ENCODE measurements at places on chromosomes 12 and 14. TPM values are rescaled to one million over a fixed set of nuclear protein-coding genes. Genes with fewer than 3 reads are reported as not detected.

The SLC25A21 gene
- 0.50 TPM for total RNA-seq

The PROX2 gene
- not detected for total RNA-seq

GRCh38 chr14:77158175-77158881, 16.7 kb upstream of the ZDHHC22 start:
- peaks cover 13% of the 10 kb centered on the region for H3K27me3 ChIP-seq
- peaks cover 3% of the 10 kb centered on the region for H3K4me1 ChIP-seq
- no peak overlapping the region for H3K4me3 ChIP-seq
- no peaks in the 10 kb centered on the region for H3K36me3 ChIP-seq
- DNase-seq: peak; percentile 76

The C12orf76 gene
- total RNA-seq: 17.2 TPM

The ASPG gene
- total RNA-seq: not detected

The NAV3 gene
- total RNA-seq: 50.3 TPM

GRCh38 chr12:132154341-132154761, 10.1 kb downstream of the NOC4L start:
- H3K27ac ChIP-seq: no peak overlapping the region
- peaks cover 14% of the 10 kb centered on the region for H3K36me3 ChIP-seq
- H3K27me3 ChIP-seq: no peaks in the 10 kb centered on the region
- no peak for DNase-seq

The SPTSSA gene
- total RNA-seq: 15.9 TPM

DNA sequence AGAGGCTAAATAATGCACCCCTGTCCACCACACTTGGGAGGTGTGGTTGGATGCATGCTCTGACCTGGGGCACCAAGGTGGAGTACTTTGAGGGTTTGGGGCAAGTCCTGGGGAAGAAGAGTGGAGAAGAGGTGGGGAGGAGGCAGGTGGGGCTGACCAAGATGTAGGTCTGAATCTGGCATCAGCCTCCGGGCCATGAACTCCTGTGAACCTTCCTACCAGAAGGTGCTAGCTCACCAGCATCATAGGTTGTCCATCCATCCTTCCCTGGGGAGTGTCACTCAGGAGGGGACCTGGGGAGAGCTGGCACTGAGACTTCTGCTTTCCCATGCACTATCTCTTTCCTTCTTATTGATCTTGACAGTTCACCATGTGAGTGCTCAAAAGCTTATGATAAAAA, 13.6 kb upstream of the EMP1 start:
- peaks cover 16% of the 10 kb centered on the region for H3K4me1 ChIP-seq
- H3K27me3 ChIP-seq: no peaks in the 10 kb centered on the region
- no peaks in the 10 kb centered on the region for H3K36me3 ChIP-seq
- no peak overlapping the region for H3K4me3 ChIP-seq

GRCh38 chr12:40015345-40015744, 90.5 kb downstream of the SLC2A13 start:
- H3K27me3 ChIP-seq: no peaks in the 10 kb centered on the region
- H3K27ac ChIP-seq: no peak overlapping the region
- H3K36me3 ChIP-seq: no peaks in the 10 kb centered on the region
- DNase-seq: no peak
- H3K4me3 ChIP-seq: no peak overlapping the region
- H3K4me1 ChIP-seq: peaks cover 5% of the 10 kb centered on the region

GRCh38 chr14:78618368-78618767, 448.2 kb downstream of the NRXN3 start:
- no peaks in the 10 kb centered on the region for H3K4me1 ChIP-seq
- H3K27ac ChIP-seq: no peak overlapping the region
- no peak overlapping the region for H3K4me3 ChIP-seq
- H3K27me3 ChIP-seq: no peaks in the 10 kb centered on the region

DNA sequence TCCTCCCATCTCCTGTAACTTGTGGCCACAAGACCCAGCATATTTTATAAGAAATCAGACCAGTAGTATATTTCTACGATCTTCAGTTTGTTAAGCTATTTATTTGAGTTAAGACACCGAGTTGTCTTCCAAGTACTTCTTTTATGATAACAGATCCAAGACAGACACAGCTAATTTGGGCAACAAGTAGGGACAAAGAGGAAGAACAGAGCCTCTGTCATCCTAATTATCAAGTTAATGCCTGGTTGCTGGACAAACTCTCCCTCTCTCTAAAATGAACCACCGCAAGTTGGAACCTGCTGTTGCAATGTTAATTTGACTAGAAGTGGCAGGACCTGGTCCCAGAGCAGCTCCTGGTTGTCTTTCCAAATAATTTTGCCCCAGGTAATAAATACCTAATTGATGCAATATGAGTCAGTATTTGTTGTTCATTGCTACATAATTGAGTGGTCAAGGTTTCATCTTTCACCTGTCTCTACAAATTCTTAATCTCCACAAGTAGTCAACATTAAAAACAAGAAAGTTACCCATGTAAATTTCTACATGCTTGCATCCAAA, 323.7 kb downstream of the PAWR start:
- H3K27ac ChIP-seq: no peak overlapping the region
- H3K4me1 ChIP-seq: no peaks in the 10 kb centered on the region
- no peak overlapping the region for H3K4me3 ChIP-seq
- DNase-seq: no peak

The CLECL1 gene
- total RNA-seq: not detected

- no peak overlapping the region for H3K4me3 ChIP-seq
- DNase-seq: no peak
- no peaks in the 10 kb centered on the region for H3K4me1 ChIP-seq
- no peak overlapping the region for H3K27ac ChIP-seq
- no peaks in the 10 kb centered on the region for H3K27me3 ChIP-seq
Observed at GRCh38 chr12:66717036-66717673, 38.3 kb upstream of the GRIP1 start.

GRCh38 chr14:69797573-69798338, 715 bp upstream of the SLC10A1 start:
- no peak overlapping the region for H3K27ac ChIP-seq
- H3K4me1 ChIP-seq: no peaks in the 10 kb centered on the region
- no peak for DNase-seq
- no peak overlapping the region for H3K4me3 ChIP-seq
- H3K27me3 ChIP-seq: peaks cover 6% of the 10 kb centered on the region

The DHRS2 gene
- total RNA-seq: not detected

The CDKN3 gene
- 9.5 TPM for total RNA-seq

The LRP6 gene
- total RNA-seq: 39.5 TPM

The ATG101 gene
- 90.3 TPM for total RNA-seq

The VRTN gene
- not detected for total RNA-seq

DNA sequence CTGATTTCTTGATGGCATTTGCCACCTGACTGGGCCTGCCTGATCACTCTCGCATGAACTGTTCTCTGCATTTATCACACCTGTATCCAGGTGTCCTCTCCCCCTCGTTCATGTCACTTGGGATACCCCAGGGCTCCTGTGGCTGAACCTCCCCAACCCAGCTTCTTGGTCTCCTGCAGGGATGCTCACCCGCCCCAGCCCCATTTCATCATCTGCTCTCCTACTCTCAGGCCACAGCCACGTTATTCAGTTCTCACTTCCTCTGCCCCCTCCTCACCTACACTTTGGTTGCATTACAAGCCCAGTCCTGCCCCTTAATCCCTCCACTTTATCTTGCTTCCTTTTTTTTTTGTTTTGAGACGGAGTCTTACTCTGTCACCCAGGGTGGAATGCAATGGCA, 35.5 kb downstream of the TMBIM6 start:
- H3K27ac ChIP-seq: no peak overlapping the region
- no peaks in the 10 kb centered on the region for H3K4me1 ChIP-seq
- no peaks in the 10 kb centered on the region for H3K36me3 ChIP-seq
- H3K4me3 ChIP-seq: no peak overlapping the region
- DNase-seq: no peak

The SLC41A2 gene
- total RNA-seq: 22.8 TPM

DNA sequence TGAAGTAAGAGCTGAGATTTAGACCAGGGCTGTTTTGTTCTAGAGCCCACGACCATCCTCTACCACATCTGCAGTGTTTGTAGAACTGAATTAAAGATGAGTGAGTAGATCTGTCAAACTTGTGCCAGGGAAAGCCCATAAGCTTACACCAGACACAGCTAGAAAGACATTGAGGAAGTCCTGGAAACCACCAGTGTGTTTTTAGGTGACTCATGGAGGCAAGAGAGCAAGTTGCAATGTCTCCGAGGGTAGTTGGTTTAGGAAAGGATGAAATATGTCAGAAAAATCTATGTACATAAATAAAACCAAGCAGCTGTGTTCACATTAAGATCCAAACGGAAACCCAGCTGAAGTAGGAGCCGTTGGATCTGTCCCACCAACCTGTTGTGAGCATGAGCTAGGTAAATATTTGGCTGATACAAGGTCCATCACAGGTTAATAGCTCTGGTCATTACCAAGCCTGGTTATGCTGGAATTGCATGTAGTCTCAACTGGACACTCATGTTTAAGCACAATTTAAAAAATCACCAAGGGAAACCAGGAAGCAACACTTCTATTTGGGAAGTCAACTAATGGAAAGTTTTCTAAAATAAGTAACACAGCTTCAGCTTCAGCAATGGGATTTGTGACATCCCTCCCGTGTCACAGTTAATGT, 49.9 kb upstream of the PLEKHG3 start:
- H3K27me3 ChIP-seq: no peaks in the 10 kb centered on the region
- DNase-seq: peak; percentile 89
- peaks cover 9% of the 10 kb centered on the region for H3K4me1 ChIP-seq
- no peaks in the 10 kb centered on the region for H3K36me3 ChIP-seq
- H3K4me3 ChIP-seq: no peak overlapping the region
- H3K27ac ChIP-seq: peak overlapping the region; percentile 56

DNA sequence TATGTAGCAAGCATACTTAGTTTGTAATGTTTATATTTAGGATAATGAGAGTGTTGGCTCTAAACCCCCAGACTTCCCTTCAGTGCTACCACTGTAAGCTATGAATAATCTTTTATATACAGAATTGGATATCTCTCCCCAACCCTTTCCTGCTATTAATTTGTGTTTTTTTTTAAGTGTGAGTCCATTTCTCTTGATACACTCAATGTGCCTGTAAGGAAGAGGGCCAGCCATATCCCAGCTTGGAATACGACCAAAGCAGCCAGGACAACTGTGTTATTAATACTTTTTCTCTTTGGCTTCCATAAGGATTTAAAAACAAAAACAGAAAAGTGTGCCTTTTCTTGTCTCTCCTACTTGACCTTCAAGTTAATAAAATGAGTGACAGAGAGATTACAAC, 116.7 kb downstream of the SNAPC1 start:
- no peak for DNase-seq
- H3K27me3 ChIP-seq: no peaks in the 10 kb centered on the region
- H3K36me3 ChIP-seq: no peaks in the 10 kb centered on the region
- no peaks in the 10 kb centered on the region for H3K4me1 ChIP-seq
- no peak overlapping the region for H3K27ac ChIP-seq

GRCh38 chr12:79546466-79547043, 144.2 kb downstream of the PAWR start:
- H3K4me1 ChIP-seq: peaks cover 6% of the 10 kb centered on the region
- no peak for DNase-seq
- H3K36me3 ChIP-seq: no peaks in the 10 kb centered on the region
- H3K4me3 ChIP-seq: no peak overlapping the region
- H3K27ac ChIP-seq: no peak overlapping the region

The GALNT9 gene
- total RNA-seq: 0.51 TPM

GRCh38 chr12:128914908-128915563, 61.8 kb downstream of the GLT1D1 start:
- no peaks in the 10 kb centered on the region for H3K4me1 ChIP-seq
- no peaks in the 10 kb centered on the region for H3K27me3 ChIP-seq
- H3K36me3 ChIP-seq: no peaks in the 10 kb centered on the region
- H3K4me3 ChIP-seq: no peak overlapping the region
- no peak for DNase-seq

DNA sequence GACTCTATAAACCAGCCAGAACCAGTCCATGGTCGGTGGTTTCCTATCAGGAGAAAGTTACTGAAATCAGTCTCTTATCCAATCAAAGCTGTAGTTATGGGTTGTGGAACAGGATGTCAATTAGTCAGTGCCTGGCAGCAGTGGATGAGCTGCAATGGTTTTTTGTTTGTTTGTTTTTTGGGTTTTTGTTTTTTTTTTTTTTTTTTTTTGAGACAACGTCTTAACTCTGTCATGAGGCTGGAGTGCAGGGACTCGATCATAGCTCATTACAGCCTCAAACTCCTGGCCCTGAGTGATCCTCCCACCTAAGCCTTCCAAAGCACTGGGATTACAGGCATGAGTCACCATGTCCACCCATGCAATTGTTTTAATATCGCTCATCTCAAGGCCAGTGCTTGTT, 113.3 kb upstream of the CAND1 start:
- no peaks in the 10 kb centered on the region for H3K36me3 ChIP-seq
- H3K27ac ChIP-seq: no peak overlapping the region
- H3K4me3 ChIP-seq: no peak overlapping the region
- H3K27me3 ChIP-seq: no peaks in the 10 kb centered on the region

DNA sequence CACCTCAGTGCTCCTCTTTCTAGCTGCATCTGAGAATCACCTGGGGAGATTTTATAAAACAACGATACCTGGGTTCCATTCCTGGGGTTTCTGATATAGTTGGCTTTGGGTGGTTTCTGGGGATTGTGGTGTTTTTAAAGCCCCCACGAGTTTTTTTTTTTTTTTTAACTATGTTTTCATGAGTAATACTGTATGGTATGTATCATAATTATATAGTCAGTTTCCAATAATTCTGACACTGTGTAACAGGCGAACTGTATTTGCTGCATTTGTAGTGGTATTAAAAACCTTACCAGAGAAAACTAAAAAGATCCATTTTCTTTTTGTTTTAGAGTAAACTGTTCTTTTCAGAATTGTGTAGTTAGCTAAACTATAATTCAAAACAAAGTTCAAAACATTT, 84.9 kb downstream of the SRGAP1 start:
- no peak for DNase-seq
- H3K36me3 ChIP-seq: peaks cover 1% of the 10 kb centered on the region
- no peaks in the 10 kb centered on the region for H3K27me3 ChIP-seq

DNA sequence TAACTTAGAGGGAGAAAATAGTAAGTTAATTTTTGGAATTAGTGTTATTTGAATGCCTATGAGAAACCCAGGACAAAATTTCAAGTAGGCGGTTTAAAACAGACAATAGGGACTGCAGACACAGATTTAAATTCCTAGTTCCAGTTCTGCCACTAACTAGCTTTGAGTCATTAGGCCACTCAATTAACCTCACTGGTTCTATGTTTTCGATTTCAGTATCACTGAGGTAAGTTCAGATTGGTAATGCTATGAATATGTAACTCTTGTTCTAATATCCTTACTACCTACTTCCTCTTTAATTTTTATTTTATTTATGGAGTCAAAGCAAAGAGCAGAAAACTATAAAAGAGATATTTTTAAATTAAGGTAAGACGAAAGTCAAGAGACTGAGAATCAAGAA, 52.6 kb downstream of the GALC start:
- no peak overlapping the region for H3K27ac ChIP-seq
- H3K4me1 ChIP-seq: no peaks in the 10 kb centered on the region
- no peaks in the 10 kb centered on the region for H3K36me3 ChIP-seq
- no peak overlapping the region for H3K4me3 ChIP-seq
- DNase-seq: no peak

The KRT75 gene
- not detected for total RNA-seq

GRCh38 chr12:108805136-108805535, 52.2 kb downstream of the SSH1 start:
- peak overlapping the region; percentile 96 for H3K27ac ChIP-seq
- peaks cover 43% of the 10 kb centered on the region for H3K4me1 ChIP-seq
- H3K4me3 ChIP-seq: no peak overlapping the region
- DNase-seq: peak; percentile 87
- peaks cover 30% of the 10 kb centered on the region for H3K36me3 ChIP-seq
- no peaks in the 10 kb centered on the region for H3K27me3 ChIP-seq

Measured in fibroblast of lung (primary cell).